ENCODE measurements at places on chromosomes 2 and 18. TPM values are rescaled to one million over a fixed set of nuclear protein-coding genes. Genes with fewer than 3 reads are reported as not detected.
A peak's percentile ranks its signal among the peaks of the same experiment; 100 is the strongest.

- DNase-seq: no peak
Observed at GRCh38 chr18:26656944-26657536, 108.7 kb upstream of the KCTD1 start.

DNA sequence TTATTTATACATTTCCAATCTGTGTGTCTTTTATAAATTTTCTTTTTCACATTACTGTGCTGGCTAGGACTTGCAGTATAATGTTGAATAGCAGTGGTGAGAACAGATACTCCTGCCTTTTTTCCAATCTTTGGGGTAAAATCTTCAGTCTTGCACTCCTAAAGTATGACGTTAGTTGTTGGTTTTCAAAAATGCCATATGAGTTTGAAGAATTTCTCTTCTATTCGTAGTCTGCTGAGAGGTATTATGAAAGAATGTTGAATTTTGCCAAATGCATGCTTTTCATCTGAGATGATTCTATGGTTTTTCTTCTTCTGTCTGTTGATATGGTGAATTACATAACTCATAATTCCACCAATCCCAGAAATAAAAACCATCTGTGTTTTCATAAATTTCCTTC lies 335.3 kb upstream of the CHST9 start:
- no peak for DNase-seq

Gene SGPP2
- 4.3 TPM for polyA plus RNA-seq

Gene BMP10
- not detected for polyA plus RNA-seq

DNA sequence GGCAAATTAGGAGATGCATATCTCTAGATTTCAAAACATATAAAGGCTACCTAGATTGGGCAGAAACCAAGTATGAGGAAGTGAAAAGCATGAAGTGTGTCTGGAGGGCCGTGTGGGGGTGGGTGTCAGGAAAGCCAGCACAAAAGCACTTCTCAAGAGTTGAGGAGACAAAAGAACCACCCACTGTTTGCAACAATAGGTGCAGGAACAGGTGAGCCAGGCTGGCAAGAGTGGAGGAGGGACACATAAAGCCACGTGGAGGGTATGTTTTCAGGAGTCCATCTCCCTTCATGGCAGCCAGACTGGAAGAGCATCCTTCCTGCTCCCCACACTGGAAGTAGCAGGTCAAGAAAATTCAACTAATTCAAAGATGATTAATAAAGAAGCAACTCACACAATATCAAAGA lies 96.4 kb downstream of the CERS6 start:
- DNase-seq: peak; percentile 63

Gene C2orf15
- polyA plus RNA-seq: 2.3 TPM

Gene ATP6V1C2
- 1.1 TPM for polyA plus RNA-seq

Gene INPP5D
- polyA plus RNA-seq: 104 TPM

DNA sequence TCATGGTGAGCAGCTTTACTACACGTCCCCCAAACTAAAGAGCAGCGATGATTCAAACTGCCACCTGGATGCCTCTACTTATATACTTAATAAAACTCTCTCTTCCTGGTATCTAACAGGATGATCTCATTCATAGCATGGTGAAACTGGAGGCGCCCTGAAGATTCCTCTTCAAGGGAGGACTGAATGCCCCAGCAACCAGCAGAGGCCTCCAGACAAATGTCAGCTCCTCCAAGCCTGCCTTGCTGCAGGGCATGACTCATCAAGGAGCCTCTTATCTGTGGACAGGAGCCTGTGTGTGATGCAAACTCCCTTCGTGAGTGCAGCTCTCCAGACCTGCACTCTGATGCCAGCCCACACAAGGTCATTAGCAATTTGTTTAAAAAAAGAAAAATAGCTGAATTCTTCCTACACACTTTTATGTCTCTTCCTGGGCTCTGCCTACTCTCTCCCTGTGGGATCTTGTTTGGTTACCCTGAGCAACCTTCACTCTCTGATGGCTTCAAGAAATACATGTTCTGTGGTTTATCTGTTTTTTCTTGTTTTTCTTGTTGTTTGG lies 30.2 kb downstream of the LONRF2 start:
- no peak for DNase-seq

- no peak for DNase-seq
Observed at GRCh38 chr2:240363746-240364581, 71.5 kb upstream of the GPC1 start.

Gene TMEM182
- 4.7 TPM for polyA plus RNA-seq

DNA sequence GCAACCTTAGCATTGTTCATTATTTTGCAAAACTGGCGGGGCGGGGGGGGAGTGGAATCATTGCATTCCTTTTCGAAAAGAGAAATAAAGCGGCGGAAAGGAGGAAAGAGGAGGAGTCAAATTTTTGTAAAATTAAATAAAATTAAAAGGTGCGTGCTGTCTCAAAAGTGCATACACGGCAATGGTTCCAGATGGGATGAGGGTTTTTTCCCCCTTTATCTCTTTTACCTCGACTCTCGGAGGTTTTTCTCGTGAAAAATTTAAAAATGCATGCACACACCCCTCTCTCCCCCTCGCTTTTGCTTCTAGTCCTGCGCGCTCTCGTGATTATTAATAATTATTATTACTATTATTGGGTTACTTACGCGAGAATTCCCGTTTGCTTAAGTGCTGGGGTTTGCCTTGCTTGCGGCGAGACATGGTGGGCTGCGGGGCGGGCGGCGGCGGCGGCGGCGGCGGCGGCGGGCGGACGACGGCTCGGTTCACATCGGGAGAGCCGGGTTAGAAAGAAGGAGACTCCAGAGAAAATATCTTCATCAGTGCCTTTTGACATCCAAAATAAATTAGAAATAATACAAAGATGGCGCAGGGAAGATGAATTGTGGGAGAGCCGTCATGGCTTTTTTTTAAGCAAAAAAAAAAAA lies 481 bp downstream of the BCL11A start:
- no peak for DNase-seq
